Osteocyte (in vitro differentiated cells): ENCODE measurements at places on chromosomes 7 and 10. TPM values are rescaled to one million over a fixed set of nuclear protein-coding genes. Genes with fewer than 3 reads are reported as not detected.

Gene PALD1
- total RNA-seq, result 2.8 and 3.1 TPM in 2 replicates

Gene LIPN
- not detected in 2 replicates for total RNA-seq

Gene NPC1L1
- total RNA-seq, result not detected in 2 replicates

Gene NYAP1
- 0.89 and 0.99 TPM in 2 replicates for total RNA-seq

Gene SPRN
- total RNA-seq, result 2.2 and 2.7 TPM in 2 replicates

Gene RAB19
- total RNA-seq, result not detected in 2 replicates

Gene NDUFB8
- 151 and 169 TPM in 2 replicates for total RNA-seq

Gene FOXP2
- 25.0 and 25.7 TPM in 2 replicates for total RNA-seq

Gene MSMB
- total RNA-seq, result not detected in 2 replicates

Gene CHST3
- 35.0 and 40.9 TPM in 2 replicates for total RNA-seq

DNA sequence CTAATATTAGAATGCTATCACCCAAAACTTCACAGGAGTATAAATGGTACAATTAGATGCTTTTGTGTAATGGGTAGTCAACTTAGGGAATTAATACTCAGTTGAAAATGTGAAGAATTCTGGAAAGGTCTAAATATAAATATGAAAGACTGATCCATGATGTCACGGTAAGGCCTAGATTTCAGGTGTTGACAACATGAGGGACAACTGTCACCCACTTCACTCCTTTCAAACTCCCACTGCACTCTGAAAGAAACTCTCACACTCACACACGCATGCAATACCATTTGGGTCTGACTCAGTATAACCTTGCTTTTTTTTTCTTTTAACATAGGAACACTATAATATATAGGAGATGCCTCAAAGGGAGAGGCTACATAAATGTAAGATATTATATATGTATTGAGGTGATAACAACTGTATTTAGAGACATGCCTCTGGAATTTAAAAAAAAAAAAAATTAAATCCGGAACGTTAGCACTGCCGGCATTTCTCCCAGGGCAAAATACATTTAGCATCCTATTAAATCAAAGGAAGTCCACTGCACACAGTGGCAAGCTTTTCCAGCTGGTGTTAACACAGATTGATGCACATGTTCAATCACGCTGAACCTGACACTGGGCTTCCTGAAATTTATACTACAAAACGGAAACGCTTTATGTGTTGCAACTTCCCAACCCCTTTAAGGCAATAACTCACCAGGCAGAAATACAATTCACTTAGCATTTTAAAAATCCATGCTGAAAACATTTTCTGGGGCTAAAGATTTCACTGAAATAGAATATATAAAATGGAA, 74.9 kb downstream of the RSU1 start:
- no peaks in the 10 kb centered on the region for H3K4me1 ChIP-seq
- no peaks in the 10 kb centered on the region for H3K27me3 ChIP-seq
- peaks cover 40% of the 10 kb centered on the region for H3K36me3 ChIP-seq
- DNase-seq, result no peak

DNA sequence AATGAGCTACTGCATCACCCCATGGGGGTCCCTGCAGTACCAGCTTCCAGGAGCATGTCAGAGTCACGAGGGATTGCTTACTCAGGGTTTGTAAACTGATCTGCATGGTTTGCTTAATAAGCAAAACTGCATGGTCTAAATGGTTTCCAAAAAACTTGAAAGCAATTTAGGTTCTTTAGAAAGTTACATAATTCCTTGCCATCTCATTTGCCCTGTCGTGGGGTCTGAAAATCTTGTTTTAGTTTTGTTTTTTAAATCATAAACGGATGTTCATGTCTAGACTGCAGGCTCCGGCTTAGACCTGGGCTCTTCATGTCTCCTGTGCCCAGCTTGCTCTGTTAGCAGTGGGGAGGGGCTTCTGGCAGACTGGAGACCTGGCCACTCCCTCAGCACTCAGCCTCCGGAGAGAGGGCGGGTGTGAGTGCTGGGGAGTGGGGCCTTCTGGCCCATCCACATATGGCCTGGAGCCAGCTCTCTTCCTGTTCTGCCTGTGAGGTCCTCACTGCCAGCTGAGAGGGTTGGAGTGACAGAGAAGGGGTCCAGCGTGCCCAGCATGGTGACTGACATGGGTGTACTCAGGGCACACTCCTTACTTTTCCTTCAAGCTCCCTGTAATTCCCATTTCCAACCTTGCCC, 17.5 kb downstream of the PRF1 start:
- H3K4me1 ChIP-seq, result peaks cover 19% of the 10 kb centered on the region
- peaks cover 32% of the 10 kb centered on the region for H3K27me3 ChIP-seq
- no peak overlapping the region for H3K4me3 ChIP-seq
- no peaks in the 10 kb centered on the region for H3K36me3 ChIP-seq
- no peak for DNase-seq
- H3K27ac ChIP-seq, result peak overlapping the region; percentile 34

DNA sequence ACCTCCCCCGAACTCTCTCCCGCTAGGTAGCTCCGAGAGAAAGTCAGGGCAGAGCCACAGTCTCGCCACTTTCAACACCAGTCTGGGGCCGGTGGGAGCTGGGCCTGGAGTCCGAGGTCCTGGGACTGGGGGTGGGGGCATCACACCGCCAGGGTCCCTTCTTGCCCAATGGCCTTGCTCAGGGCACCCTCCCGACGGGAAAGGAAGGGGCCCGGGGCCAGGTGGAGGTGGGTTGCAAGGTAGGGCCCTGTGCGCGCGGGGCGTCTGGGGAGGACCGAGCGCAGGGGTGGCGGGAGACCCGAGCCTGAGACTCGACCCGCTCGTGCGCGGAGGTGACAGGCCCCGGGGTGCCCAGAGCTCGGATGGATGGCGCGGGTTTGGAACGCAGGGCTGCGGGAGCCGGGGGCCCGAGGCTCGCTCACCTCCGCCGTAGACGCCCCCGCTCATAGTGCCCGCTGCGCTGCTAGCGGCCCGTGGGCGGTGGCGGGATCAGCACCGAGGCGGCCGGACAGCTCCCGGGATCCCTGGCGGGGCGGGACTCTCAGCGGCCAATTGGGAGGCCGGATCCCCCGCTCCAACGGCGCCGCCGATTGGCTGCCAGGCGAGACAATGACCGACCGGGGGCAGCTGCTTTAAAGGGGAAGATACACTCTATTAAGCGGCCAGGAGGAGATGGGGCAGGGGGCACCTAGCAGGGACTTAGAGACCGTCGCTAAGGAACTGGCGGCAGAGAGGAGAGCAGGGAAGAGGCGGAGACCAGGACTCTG, at the start of gene ACTL6B:
ACTL6B (minus strand) TSS at position 541 of the 767 bp plus-strand sequence; CDS start at position 447, 94 bp downstream.
- peak within 1 kb of the TSS; percentile 42 for H3K4me3 ChIP-seq
- no peak within 1 kb of the TSS for H3K27ac ChIP-seq
- peaks cover 21% of the 10 kb centered on the region for H3K27me3 ChIP-seq
- H3K4me1 ChIP-seq, result no peaks in the 10 kb centered on the region

- no peak overlapping the region for H3K27ac ChIP-seq
- H3K27me3 ChIP-seq, result no peaks in the 10 kb centered on the region
Observed at GRCh38 chr10:15236340-15236739, 67.8 kb upstream of the NMT2 start.

DNA sequence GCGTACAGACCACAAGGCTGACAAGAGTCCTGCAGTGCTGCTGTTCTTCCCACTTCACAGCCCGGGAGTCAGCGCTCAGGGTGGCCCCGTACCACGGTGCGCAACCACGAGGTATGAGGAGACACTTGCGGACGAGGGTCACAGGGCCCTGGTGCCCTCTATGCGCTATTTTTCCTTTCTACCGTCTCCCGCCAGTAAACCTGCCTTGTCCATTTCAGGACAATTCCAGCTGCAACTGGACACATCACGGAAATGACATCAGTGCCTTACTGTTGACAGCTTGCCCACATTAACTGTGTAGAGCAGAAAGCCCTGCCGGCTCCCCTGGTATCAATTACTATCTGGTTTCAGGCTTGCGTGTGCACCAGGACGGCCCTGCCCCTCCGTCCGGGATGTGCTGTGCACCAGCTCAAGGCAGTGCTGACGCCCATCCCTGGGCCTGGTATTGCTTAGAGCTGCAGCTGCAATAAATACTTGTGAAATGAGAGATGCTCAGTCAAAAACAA, 65.1 kb downstream of the ZRANB1 start:
- H3K27ac ChIP-seq, result peak overlapping the region; percentile 67
- H3K4me3 ChIP-seq, result no peak overlapping the region
- peaks cover 25% of the 10 kb centered on the region for H3K4me1 ChIP-seq

DNA sequence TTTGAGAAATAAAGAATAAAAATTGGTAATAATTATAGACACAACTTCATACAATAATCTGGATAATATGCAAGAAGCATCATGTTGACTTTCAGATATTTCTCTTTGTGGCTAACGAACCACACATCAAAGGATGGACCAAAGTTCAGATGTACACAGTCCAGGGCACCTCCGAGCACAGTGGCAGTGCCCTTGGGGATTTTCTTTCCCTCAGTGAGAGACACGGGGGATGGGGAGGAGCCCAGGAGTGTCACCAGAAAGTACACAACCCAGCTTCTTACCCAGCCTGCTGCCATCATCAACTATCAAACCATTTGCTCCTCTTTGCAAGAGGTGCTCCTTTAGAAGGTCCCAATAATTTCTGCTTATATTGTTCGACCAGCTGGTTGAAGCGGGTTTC, 33.2 kb downstream of the RBM28 start:
- no peak overlapping the region for H3K27ac ChIP-seq
- H3K36me3 ChIP-seq, result peaks cover 72% of the 10 kb centered on the region
- no peak overlapping the region for H3K4me3 ChIP-seq

DNA sequence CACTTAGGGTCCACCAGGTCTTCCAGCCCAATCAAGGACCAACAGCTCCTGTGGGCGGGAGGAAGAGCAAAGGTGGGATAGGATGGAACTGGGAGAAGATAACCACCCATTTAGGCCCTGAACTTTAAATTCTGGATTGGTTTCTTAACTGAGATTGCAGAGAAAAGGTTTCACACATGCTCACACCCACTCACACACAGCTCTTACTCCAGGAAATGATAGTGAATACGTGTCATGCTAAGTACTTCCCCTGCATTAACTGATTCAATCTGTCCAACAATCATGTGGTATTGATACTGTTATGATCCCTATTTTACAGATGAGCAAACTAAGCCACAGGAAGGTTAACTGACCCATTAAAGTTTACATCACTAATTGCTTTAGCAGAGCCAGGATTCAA, 4.6 kb upstream of the CYP3A4 start:
- H3K4me1 ChIP-seq, result no peaks in the 10 kb centered on the region
- H3K27ac ChIP-seq, result no peak overlapping the region
- no peaks in the 10 kb centered on the region for H3K36me3 ChIP-seq
- H3K27me3 ChIP-seq, result peaks cover 4% of the 10 kb centered on the region
- H3K4me3 ChIP-seq, result no peak overlapping the region

DNA sequence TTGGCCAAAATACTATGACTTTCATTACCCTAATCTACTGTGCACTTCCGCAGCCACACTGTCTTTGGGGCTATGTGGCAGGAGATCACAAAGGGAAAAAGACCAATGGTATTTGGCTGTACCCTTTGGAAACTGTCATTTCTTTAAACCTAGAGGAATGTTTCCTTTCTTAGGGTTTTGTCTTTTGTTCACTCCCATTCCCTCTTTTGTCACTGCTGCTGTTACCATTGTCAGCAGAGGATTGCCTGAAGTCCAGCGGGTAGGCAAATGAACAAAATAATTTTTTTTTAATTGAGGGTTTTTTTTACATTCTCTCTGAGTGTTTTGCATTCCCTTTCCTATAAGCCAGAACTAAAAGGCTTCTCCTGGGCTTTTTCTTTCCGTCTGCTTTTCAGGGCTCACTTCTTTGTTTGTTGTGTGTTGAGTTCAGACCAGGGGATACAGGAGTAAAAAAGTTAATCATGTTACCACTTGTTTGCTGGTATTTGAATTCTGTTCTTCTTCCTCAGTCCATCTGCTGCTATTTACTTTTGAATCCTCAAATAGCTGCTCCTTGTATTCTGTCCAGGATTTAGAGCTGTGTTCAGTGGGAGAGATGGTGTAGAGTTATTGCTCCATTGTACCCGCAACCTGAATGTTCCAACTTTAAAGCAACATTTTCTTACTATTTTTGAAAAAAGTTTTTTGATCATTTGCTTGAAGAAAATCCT, 374.6 kb downstream of the SUGCT start:
- DNase-seq, result no peak
- no peaks in the 10 kb centered on the region for H3K27me3 ChIP-seq
- no peak overlapping the region for H3K27ac ChIP-seq
- H3K4me1 ChIP-seq, result peaks cover 5% of the 10 kb centered on the region
- H3K36me3 ChIP-seq, result peaks cover 24% of the 10 kb centered on the region

GRCh38 chr7:68155676-68156075, 1159.0 kb downstream of the TYW1 start:
- H3K36me3 ChIP-seq, result no peaks in the 10 kb centered on the region
- H3K27me3 ChIP-seq, result no peaks in the 10 kb centered on the region
- no peak overlapping the region for H3K4me3 ChIP-seq
- H3K27ac ChIP-seq, result no peak overlapping the region
- DNase-seq, result no peak

DNA sequence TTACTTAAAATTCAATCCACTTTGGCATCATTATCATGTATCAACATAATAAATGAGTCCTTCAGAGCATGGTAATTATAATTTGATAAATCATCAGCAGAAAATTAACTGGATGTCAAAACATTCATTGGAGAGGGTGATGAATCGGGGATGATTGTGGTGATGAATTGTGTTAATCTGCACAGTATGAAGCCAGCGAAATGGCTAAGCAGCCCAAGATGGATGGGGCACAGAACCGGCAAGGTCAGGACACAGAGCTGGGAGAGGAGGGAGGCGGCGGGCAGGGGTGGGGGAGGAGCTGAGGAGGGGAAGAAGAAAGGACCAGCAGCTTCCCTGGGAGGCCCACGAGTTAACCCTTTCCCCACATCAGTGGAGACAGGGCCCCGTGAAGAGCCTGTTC, 536.1 kb downstream of the LRMDA start:
- peaks cover 39% of the 10 kb centered on the region for H3K27me3 ChIP-seq
- peaks cover 2% of the 10 kb centered on the region for H3K4me1 ChIP-seq
- H3K4me3 ChIP-seq, result no peak overlapping the region
- DNase-seq, result no peak

- H3K27ac ChIP-seq, result peak overlapping the region; percentile 48
- H3K36me3 ChIP-seq, result no peaks in the 10 kb centered on the region
- DNase-seq, result no peak
- no peaks in the 10 kb centered on the region for H3K27me3 ChIP-seq
- peaks cover 45% of the 10 kb centered on the region for H3K4me1 ChIP-seq
- H3K4me3 ChIP-seq, result no peak overlapping the region
Observed at GRCh38 chr10:77513781-77514331, 123.8 kb downstream of the KCNMA1 start.

DNA sequence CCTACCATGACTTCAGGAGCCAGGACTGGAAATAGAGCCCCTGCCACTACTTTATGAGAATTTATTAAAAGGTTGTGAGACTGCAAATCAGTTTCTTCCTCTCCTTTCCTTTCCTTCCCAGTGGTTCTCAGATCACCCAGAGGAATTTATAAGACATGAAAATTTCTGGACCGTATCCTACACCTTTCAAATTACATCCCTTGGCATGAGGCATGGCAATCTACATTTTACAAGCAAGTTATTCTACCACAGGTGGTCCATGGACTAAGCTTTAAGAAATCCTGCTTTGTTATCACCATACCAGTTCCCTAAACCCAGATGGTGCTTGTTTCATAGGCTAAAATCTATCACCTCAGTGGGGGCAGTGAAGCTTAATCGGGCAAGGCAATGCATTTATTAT, 66.5 kb downstream of the TPK1 start:
- H3K4me3 ChIP-seq, result no peak overlapping the region
- no peak overlapping the region for H3K27ac ChIP-seq
- H3K4me1 ChIP-seq, result no peaks in the 10 kb centered on the region
